ENCODE measurements at places on chromosomes 4 and X.

DNA sequence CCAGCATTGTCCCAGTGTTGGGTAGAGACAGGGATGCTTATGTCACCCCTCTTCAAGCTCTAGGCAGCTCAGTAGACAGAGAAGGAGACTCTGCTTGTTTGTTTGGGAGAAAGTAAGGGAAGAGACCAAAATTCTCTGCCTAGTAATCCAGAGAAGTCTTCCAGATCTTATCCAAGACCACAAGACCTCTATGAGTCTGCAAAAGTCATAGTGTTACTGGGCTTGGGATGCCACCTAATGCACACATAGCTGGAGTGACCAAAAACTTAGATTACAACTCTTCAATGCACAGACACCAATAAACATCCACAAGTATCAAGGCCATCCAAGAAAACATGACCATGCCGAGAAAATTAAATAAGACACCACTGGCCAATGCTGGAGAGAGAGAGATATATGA lies 205.5 kb downstream of the UNC5C start:
- DNase-seq: no peak

- DNase-seq: no peak
These were observed 40.2 kb downstream of the HMX1 start for GRCh38 chr4:8831221-8832112.

DNA sequence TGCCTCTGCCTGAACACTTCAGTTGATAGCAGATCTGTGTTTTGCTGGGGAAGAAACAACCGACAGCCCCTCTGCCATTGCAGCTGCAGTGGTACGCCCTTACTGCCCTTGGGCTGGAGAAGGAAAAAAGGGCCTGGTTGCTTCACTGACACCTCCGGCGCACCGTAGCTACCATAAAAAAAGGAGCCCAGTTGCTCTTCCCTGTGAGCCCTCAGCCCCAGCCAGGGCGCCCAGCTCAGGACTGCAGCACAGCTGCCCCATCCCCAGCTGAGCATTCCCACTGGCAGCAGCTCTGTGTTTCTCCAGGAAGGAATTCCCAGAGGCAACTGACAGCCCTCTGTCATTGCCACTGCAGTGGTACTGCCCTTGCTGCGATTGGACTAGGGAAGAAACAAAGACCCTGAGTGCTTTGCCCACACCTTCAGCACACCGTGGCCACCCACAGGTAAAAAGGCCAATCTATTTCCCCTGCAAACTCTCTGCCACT lies 142.7 kb downstream of the DKK2 start:
- DNase-seq: no peak

GRCh38 chr4:7155590-7156071 lies 36.7 kb upstream of the SORCS2 start:
- no peak for DNase-seq

DNA sequence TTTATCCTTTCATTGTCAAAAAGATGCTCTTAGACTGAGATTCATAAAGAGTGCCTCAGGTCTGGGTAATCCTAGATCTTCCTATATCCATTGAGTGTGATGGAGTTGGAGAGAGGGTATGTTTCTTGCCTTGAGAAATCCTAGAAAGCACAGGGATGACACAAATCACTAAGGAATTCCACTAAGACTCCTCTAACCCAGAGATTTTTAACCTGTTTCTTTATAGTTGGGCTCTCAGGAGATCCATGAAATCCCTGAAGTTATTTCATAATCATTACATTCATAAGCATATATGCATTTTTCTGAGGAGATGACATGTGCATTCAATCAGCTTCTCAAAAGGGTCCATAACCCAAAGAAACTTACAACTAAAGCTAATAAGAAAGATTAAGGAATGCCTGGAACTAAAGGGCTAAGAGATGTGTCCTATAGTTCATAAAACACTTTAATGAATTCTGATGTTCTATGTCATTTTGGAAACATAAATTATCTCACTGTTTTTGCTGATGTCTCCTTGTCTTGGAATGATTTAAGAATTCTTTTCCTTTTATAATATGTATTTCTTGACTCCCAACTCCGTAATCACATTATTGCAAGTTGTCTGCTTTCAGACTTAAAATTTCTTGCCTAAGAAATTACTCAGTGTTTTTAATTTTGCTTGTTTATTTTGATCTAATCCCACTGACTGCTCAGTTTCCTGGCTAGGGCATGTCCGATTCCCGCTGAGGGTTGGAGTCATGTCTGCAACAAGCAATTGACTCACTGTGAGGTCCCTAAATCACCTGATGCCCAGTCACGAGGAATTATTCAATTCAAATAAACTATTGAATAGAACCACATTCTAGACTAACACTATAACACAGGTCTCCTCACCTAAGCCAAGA lies 2.8 kb upstream of the AMTN start:
- no peak for DNase-seq

GRCh38 chr4:86892636-86892960 lies 376 bp upstream of the C4orf36 start:
- peak; percentile 46 for DNase-seq

GRCh38 chr4:54496412-54496811 lies 161.3 kb upstream of the KIT start:
- no peak for DNase-seq

DNA sequence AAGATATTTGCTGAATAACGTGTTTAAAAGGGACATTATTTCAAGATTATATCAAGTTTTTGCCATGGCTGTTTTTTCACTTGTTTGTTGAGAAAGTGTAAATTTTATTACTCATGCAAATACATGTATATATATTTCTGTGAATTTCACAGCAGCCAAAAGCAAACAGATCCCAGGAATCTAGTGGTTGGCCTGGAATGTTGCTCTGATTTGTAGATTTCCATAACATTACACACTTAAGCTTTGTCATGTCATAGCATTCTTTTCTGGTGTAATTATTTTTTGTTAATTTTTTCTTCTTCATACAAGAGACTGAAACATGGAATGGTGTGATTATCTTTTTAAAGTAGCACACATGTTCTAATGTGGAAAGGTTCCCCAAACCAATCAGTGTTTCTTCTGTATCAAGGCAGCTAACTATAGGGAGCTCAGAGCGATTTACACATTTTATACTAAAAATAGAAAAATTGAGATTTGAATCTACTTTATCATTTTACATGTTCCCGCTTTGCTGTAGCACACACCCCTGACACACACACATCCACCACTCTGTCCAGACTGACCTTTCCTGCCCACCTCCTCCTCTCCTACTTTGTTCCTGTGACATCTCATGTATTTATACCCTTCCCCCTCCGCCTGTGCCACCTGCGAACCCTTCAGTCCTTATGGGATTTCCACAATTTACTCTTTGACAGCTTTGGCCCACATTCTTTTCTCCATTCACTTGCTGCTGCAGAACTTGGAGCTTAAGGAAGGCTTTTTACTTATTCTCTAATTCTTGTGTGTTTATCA lies 20.3 kb downstream of the RUFY3 start:
- DNase-seq: no peak

DNA sequence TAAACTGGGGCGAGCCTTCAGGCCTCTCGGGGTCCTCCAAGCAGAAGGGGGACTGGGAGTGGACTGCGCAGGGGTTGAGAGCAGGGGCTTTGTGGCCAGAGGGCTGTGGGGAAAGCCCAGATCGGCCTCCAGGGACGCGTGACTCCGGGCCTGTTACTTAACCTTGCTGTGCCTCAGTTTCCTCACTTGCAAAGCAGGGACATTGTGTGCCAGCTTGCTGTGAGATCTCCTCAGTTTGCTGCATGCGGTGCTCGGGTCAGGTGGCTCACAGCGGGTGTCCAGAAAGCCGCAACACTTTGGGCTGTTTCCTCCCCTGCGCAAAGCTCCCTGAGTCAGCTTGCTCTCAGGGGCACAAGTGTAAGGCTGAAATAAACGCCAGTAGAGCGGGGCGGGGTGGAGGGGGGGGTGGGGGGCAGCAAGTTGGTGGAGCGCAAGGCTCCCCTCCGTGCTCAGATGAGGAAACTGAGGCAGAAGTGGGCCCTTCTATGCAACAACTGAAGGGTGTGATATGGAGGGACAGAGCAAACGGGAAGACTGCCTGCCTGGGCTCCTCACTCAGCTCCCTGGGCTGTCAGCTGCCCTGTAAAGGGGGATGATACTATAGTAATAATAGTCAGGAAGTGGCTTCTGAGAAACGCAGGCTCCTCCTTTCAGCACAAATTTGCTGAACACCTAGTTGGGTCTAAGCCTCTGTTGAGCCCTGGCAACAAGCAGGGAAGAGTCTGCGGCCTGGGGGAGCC lies 101.0 kb downstream of the HMX1 start:
- no peak for DNase-seq

GRCh38 chrX:150486011-150486410 lies 82.4 kb upstream of the MTM1 start:
- peak; percentile 45 for DNase-seq

- peak; percentile 53 for DNase-seq
These were observed 39.0 kb downstream of the PLAC8 start for GRCh38 chr4:83075311-83076095.

- no peak for DNase-seq
These were observed 237.5 kb downstream of the HNRNPD start for GRCh38 chr4:82136161-82136801.

- peak; percentile 25 for DNase-seq
These were observed 45.8 kb upstream of the ITM2A start for GRCh38 chrX:79412972-79413371.

GRCh38 chrX:20989361-20989760 lies 384.9 kb upstream of the CNKSR2 start:
- DNase-seq: no peak

- DNase-seq: no peak
These were observed 3.7 kb downstream of the QRFPR start for GRCh38 chr4:121377076-121377475.

DNA sequence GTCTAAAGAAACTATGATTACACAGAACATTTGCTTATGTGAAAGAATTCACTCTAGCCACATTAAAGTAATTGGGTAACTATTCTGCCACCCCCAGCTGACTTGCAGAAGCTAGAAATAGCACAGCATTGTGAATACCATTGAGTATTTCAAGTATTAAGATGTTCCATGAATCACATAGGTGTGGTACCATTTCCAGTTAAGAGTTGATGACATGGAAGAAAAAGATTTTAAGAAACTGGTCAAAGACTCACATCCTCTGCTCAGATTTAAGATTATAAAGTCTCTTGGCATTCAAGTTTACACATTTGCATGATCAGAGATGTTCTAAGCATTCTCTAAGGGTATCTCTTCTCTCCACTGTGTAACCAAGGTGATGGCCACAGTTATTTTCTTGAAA lies 287.5 kb downstream of the CAMK2D start:
- no peak for DNase-seq

- no peak for DNase-seq
These were observed 324.4 kb downstream of the CAMK2D start for GRCh38 chr4:113437129-113437528.

DNA sequence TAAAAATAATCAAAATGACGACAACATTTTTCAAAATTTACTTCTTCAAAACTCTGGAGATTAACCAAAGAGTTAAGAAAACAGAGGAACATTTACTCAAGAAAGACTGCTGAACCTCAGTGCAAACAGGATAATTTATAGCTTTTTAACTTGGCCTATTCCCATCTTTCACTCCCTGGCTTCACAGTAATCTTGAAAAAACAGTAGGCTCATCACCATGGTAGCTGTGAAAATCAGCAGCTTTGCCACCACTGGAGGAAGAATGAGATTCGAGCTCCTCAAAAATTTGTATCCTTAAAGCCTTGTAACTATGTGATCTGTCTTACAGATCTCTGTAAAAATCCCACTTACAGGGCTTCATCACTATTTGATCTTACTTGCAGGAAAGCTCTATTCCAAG lies 447.7 kb upstream of the CTSO start:
- DNase-seq: no peak

DNA sequence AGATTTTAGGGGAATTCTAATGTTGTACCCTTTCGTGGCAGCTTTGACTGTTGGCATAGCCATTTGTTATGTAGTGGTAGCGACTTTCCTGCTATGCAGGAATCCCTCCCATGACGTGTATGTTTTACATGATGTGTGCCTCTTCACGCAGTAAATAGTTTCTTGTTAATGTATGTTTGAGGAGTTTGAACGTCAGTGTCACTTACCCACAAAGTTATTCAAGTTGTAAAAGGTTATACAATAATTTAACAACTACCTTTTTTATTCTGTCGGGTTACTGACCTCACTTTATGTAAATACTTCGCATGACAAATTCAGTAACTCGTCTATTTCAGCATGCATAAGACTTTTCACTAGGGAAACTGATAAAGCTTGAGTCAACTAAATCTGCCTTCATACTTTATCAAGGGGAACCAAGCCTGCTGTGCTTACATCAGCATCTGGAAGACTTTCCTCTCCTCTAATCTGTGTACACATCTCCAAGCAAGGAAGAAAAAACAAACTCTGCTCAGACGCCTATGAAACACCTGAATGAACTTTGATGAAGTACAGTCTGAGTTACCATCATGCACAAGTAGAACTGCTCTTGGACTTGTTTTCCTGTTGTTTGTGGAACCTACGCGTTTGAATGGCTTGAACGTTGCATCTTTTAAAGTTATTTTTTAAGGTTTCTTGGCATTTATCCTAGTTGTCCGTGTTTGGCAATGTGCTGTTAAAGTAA lies 61.2 kb downstream of the SLC9A6 start:
- DNase-seq: no peak

- no peak for DNase-seq
These were observed 34.7 kb downstream of the ADD1 start for GRCh38 chr4:2878346-2878745.

- no peak for DNase-seq
These were observed 2.9 kb upstream of the LEF1 start for GRCh38 chr4:108171339-108172230.

DNA sequence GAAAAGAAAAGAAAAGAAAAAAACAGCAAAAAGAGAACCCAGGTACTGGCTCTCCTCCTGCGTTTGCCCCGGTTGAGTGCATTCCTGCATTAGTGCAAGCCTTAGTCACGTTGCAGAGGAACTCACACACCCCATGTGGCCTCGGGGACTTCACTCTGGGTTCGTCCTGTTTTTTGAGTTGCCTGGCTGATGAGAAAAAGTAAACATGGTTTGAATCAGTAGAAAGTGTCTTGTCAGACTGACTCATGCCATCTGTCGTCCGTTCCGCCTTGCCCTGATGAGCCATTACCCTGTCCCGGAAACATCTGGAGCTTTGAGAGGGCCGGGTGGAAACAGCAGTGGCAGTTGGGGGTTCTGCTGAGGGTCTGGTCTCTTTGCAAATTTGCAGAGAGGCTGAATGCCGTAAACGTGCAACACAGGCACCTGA lies 16.3 kb downstream of the CD99 start:
- peak; percentile 99 for DNase-seq

DNA sequence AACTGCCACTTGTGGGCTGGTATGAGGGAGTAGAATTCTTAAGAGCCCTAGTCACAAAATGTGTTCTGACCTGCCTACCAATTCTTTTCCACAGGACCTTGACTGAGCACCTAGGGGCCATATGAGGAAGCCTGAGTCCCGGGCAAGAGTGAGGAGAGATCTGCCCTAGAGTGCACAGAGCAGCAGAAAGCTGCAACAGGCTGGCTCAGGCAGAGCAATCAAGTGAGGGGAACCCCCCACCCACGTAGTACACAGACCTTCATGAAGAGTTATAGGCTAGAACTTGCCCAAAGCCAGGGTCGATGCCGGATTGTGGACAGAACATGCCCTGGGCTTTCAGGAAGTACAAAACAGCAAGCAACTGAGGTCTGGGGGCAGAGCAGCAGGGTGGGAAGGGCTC lies 117.0 kb downstream of the SPOCK3 start:
- DNase-seq: no peak

- DNase-seq: no peak
These were observed 674 bp upstream of the IL15 start for GRCh38 chr4:141635736-141636081.

- DNase-seq: no peak
These were observed 260.4 kb downstream of the GALNTL6 start for GRCh38 chr4:172073590-172073989.

GRCh38 chrX:46597771-46598170 lies 24.2 kb downstream of the CHST7 start:
- DNase-seq: no peak

GRCh38 chr4:107742196-107742595 lies 22.2 kb upstream of the PAPSS1 start:
- no peak for DNase-seq

Data from hematopoietic multipotent progenitor cell (in vitro differentiated cells).